HL-60 (cell line): ENCODE measurements at places on chromosomes 1 and 21.

- DNase-seq: no peak
Observed at GRCh38 chr1:202673531-202673930, 36.7 kb downstream of the SYT2 start.

GRCh38 chr1:229011022-229011421 is 259.9 kb upstream of the RAB4A start:
- DNase-seq: no peak

DNA sequence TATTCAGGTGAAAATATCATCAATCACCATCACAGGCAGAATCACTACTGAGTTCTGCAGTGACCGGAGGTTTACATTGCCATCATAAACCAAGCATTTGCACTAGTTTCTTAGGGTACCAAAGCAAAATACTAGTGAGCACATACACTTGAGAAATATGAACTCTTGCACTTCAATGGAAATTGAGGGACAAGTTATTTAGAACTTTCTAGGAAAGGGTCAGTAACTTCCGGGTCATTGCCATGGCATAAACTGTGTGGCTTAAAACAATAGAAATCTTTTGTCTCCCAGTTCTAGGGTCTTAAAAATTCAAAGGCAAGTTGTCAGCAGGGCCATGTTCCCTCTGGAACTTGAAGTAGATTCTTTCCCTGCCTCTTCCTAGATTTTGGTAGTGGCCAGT is 197.5 kb downstream of the ZC3H11B start:
- no peak for DNase-seq

- DNase-seq: no peak
Observed at GRCh38 chr1:218339267-218339831, 5.8 kb upstream of the TGFB2 start.

GRCh38 chr1:180533266-180533987 is 25.3 kb upstream of the OVAAL start:
- DNase-seq: peak; percentile 24

GRCh38 chr1:1063261-1063944 is 10.7 kb downstream of the RNF223 start:
- no peak for DNase-seq

- peak; percentile 99 for DNase-seq
Observed at GRCh38 chr1:41003640-41004220, 17.8 kb downstream of the SLFNL1 start.

- DNase-seq: no peak
Observed at GRCh38 chr1:914891-915280, 8.8 kb upstream of the SAMD11 start.

DNA sequence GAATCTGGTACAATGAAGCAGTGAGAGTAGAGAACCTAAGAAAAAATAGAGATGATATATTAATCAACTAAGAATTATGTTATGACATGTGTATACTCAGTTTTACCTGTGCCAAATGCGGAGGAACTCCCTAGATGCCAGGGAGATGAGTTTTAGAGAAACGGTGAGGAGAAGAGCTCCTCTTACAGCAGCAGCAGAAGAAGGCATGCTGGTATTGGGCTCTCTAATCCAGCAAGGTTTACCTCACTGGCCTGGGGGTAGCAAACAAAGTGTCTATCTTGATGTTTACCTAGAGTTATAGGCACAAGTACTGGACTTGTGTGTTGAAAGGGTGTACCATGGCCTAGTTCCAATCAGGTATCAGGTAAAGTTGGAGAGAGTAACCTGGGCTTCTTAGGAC is 28.9 kb upstream of the DEPDC1 start:
- DNase-seq: no peak

- DNase-seq: no peak
Observed at GRCh38 chr1:155170806-155171205, 2.3 kb downstream of the KRTCAP2 start.

DNA sequence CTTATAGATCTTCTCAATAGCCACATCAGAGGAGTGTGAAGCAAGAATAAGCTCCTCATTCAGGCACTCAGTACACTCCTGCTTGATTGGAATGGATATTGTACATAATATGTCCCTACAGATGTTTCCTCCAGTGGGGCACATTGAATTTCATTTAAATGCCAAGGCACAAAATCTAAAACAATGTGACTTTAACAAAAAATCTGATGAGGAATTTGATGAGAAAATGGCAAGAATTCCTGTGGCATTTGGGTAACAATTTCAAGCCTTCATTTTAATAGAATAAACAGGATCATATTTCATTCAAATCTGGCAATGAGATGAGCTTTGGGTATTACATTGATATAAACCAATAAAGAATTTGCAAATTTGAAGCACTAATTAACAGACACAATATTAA is 307.7 kb upstream of the PKN2 start:
- no peak for DNase-seq

- DNase-seq: peak; percentile 43
Observed at GRCh38 chr1:58845942-58846341, 62.1 kb upstream of the JUN start.

DNA sequence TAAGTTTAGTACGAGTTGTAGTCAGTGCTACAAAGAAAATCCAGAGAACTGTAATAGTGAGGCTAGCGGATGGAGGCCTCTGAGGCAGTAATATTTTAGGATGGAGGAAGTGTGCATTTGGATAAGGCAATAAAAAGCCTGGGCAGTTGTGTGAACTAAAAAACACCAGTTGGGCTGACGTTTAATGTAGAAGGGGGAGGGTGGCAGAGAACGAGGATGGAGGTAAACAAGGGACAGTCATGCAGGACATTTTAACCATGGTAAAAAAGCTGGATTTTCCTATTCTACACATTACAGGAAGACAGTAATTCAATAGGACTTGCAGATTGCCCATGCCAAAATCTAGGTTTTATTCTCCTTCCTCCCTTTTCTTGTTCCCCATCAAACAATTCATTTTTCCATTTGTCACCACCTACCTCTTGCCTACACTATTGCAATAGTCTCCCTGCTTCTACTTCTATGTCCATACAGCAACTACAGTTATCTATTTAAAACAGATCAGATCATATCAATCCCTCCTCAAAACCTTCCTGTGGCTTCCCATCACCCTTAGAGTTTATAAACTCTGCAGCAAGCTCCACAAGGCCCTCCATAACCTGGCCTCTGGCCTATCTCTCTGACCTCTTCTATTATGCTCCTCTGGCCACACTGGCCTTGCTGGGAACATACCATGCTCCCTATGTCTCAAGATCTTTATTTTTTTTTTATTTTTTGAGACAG is 27.7 kb downstream of the ERO1B start:
- no peak for DNase-seq

DNA sequence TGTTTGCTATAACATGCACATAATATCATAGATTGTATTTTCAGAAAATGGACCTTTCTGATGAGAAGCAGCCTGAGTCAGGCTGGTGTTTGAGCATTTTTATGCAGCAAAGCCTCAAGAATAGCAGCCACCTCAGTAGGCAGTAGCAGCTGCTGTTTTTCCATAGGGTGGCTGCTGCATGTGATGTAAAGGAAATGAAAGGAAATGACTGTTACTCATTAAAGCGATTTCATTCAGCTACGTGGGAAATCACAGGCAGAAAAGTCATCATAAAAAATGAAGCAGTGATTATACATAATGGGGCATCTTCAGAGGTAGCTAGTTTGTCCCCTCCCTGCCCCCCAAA is 110.4 kb downstream of the PATJ start:
- no peak for DNase-seq

DNA sequence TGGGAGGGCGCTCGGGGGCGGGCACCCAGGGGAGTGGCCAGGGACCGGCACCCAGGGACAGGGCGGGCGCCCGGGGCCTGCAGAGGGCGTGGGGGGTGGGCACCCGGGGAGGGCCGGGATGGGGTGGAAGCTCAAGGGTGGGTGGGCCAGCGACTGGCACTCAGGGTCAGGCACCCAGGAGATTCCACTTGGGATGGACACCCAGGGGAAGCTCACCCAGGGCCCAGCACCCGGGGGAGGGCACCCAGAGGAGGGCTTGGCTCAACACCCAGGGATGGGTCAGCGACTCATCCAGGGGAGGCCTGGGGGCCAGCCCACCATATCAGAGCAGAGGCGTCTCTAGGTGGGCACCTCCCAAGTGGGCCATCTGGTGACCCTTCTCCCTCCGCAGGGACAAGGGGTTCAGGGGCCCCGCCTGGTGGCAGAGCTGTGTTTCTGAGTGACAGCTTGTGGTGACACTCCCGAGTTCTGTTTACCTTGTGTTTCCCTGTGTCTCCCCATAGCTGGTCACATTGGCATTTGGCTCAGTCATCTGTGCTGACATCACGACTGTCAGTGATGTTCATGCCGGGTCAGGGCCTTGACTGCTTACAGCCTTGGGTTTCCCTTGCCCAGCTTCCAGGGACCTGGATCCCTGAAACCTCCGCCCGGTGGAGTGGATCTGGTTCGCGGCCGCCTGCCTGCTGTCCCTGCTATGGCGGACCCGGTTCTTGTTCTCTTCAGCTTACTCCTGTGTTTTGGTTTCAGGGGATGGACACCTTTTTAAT is 749 bp downstream of the IBA57 start:
- DNase-seq: peak; percentile 62

GRCh38 chr21:36147911-36148310 is 8.7 kb upstream of the DOP1B start:
- DNase-seq: no peak

DNA sequence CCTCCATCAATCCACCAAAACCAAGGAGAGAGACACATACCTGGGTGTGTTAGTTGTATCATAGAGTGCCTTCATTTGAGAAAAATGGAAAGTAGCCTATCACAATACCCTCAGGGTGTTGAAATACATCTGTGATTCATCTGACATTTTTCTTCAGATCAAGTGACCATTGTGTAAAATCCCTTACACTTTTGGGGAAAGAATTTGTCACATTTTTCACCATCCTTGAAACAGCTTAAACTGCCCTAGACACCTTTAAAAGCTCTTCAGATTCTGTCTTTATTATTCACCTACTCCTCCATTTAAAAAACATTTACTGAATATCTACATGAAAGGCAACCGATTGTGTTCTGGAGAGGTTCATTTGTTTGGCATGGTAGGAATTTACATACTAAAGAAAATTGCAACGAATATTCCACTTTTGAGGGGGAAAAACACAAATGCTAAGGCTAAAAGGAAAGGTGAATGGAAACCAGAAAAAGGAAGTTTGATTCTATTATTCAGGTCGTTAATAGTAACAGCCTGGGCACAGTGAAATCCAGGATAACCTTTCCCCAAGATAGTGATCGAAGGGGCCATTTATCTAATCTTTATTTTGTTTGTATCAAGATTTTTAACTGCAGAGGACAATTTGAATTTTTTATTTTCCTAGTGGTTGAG is 70.4 kb upstream of the SAMSN1 start:
- DNase-seq: no peak

DNA sequence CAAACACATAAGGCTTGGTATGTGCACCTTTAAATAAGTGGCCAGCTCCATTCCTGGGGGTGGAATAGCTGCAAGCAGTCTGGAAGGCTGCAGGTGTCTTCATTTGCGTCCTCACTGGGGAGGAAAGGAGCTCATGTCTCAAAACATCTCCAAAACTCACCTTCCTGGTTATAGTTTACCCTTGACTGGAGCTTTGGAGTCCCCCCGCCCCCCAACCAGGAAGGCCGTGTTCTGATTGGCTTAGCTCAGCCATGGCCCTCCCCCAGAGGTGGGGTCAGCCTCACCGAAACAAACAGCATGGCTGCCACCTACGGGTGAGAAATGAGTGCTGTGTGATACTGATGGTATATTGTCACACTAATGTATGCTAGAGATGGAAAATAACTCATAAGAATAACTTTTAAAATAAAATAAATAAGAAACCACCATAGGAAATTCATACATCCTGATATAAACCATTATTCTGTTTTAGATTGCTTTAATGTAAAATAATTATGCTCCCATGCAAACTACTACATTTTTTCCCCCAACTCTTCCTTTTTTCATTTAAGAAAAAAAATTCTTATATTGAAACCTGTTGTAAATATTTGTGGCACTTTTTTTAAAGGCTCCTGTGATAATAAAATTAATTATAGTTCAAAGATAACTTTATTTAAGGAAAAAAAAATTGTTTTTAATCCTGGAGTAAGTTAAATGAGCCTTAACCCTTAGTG is 90.8 kb downstream of the ZP4 start:
- peak; percentile 69 for DNase-seq

DNA sequence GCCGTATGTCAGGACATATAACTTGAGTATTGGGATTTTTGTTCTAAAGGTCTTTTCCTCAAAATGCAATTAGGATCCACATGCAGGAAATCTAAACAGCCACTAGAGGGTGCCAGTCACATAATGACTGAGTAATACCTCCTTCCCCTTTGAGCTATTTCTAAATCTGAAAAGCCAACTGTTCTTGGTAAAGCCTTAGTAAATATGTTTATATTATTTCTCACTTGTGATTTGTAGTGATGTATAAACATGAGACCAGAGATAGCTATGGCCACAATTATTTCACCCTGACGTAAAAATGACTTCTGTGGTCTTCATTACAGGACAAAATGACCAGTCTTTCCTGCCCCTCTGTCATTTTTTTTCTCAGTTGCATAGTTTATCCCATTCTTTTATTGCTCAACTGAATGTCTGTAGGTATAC is 41.0 kb upstream of the DR1 start:
- peak; percentile 63 for DNase-seq

- DNase-seq: no peak
Observed at GRCh38 chr1:172638885-172639831, 19.7 kb upstream of the FASLG start.

DNA sequence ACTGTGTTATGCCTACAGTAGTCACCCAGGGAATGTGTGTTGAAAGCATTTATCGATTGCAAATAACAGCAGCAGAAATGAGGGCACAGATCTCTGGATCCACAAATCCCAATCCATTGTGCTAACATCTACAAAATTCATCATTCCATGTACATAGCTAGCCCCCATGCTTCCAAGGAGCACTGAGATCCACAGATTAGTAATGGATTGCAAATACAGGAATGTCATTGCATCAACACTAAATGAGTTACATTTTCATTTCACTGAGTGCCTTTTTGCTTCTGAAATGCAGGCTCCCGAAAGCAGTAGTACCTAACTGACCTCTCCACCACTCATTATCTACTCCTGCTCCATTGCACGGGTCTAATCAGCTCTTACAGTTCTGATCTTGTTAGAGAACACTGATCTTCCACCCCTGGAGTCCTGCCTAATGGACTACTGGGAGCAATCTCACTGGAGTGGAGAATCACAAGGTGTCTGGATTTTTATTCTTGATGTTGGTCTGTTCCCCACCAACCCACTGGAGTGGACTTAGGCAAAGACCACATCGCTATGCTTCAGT is 30.5 kb downstream of the ASTN1 start:
- DNase-seq: no peak

DNA sequence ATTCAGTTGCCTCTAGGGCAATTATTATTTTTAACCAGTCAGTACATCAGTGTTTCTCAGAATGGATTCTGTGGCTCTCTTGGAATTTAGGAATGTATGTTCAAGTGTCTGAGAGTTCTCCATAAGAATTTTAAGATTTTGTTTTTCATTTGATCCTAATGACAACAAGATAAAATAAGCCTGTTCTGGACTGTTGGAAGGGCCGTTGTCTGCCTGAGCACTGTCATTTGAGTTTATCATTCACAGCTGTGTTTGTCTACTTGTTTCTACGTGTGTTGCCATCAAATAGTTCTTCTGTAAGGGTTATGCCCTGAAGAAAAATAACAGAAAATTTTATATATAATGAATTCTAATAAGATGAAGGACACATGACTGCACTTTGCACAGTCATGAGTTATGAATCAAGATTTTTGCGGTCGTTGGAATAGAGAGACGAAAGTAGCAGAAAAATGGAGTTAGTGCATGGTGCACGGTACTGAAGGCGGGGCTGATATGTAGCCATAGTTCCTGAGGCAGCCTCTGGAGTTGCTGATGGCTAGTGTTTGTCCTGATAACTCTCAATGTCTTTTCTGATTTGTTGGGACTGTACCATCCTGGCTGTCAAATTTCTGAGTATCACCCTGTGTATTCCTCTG is 92.5 kb downstream of the NOS1AP start:
- DNase-seq: no peak

- no peak for DNase-seq
Observed at GRCh38 chr21:38308532-38309119, 51.8 kb downstream of the KCNJ15 start.
